ENCODE measurements at places on chromosomes 1 and 21.

GRCh38 chr1:5119366-5120234 is 465.2 kb downstream of the AJAP1 start:
- no peak overlapping the region for H3K27ac ChIP-seq
- H3K4me1 ChIP-seq: peaks cover 13% of the 10 kb centered on the region
- peak; percentile 67 for DNase-seq
- no peaks in the 10 kb centered on the region for H3K36me3 ChIP-seq
- no peak overlapping the region for H3K4me3 ChIP-seq

DNA sequence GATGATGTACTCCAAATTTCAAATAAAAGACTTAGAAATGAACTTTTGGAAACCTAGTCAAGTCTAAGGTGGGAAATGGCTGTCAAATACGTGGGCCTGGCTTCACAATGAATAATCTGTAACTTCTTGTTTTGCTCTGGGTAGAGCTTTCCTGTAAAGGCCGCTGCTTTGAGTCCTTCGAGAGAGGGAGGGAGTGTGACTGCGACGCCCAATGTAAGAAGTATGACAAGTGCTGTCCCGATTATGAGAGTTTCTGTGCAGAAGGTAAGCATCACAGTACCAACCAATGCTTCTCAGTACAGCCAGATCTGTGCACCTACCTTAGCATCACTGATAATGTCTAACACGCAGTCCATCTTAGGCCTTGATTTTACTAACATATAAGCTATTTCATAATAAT is 73.6 kb downstream of the TPR start:
- H3K4me1 ChIP-seq: no peaks in the 10 kb centered on the region
- no peak overlapping the region for H3K4me3 ChIP-seq
- H3K27ac ChIP-seq: no peak overlapping the region

DNA sequence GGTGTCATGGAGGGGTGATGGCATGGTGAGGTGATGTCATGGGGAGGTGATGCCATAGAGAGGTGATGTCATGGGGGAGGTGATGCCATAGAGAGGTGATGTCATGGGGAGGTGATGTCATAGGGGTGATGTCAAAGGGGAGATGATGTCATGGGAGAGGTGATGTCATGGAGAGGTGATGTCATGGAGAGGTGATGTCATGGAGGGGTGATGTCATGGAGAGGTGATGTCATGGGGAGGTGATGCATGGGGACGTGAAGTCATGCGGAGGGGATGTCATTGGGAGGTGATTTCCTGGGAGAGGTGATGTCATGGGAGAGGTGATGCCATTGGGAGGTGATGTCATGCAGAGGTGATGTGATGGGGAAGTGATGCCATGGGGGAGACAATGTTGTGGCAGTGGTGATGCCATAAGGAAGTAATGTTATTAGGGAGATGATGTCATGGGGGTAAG is 92.1 kb upstream of the C1orf174 start:
- no peak overlapping the region for H3K27ac ChIP-seq
- H3K36me3 ChIP-seq: no peaks in the 10 kb centered on the region
- H3K4me3 ChIP-seq: no peak overlapping the region

- no peak overlapping the region for H3K4me3 ChIP-seq
- no peak overlapping the region for H3K27ac ChIP-seq
- DNase-seq: peak; percentile 73
- H3K4me1 ChIP-seq: peaks cover 5% of the 10 kb centered on the region
- no peaks in the 10 kb centered on the region for H3K36me3 ChIP-seq
- no peaks in the 10 kb centered on the region for H3K27me3 ChIP-seq
These were observed 19.4 kb downstream of the PLEKHO1 start for GRCh38 chr1:150168960-150169601.

- DNase-seq: peak; percentile 33
- H3K36me3 ChIP-seq: no peaks in the 10 kb centered on the region
- no peaks in the 10 kb centered on the region for H3K27me3 ChIP-seq
- H3K4me3 ChIP-seq: no peak overlapping the region
- H3K27ac ChIP-seq: no peak overlapping the region
These were observed 68.3 kb upstream of the NEK7 start for GRCh38 chr1:198088360-198089071.

DNA sequence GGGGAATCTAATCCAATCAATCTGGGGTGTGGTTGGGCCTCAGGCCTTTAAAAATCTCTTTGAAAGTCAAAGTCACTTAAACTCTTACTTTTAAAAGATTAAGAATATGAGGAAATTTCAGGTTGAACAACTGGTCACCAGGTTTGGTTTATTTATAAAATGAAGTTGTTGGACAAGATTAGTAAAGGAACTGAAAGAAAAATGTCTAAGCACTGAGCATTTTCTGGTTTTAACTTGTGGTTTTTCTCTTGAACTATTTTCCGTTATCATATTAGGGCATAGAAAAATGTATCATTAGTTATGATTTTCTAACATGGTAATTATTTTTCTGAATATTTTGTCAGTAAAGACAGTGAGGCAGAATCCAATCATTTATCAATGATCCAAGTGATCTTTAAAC is 49.6 kb downstream of the RGS2 start:
- H3K4me3 ChIP-seq: no peak overlapping the region
- no peak for DNase-seq
- H3K36me3 ChIP-seq: no peaks in the 10 kb centered on the region
- no peaks in the 10 kb centered on the region for H3K4me1 ChIP-seq
- no peak overlapping the region for H3K27ac ChIP-seq
- H3K27me3 ChIP-seq: no peaks in the 10 kb centered on the region

DNA sequence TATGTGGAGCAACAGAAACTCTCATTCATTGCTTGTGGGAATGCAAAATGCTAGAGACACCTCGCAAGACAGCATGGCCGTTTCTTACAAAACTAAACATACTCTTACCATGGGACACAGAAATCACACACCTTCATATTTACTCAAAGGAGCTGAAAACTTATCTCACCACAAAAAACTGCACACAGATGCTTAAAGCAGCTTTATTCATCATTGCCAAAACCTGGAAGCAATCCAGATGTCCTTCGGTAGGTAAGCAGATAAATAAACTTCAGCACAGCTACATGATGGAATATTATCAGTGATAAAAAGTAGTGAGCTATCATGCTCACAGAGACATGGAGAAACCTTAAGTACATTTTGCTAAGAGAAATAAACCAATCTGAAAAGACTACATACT is 124.3 kb downstream of the RERE start:
- DNase-seq: no peak
- no peaks in the 10 kb centered on the region for H3K27me3 ChIP-seq
- no peak overlapping the region for H3K4me3 ChIP-seq
- H3K36me3 ChIP-seq: no peaks in the 10 kb centered on the region
- no peak overlapping the region for H3K27ac ChIP-seq

GRCh38 chr1:232282498-232282897 is 347.4 kb downstream of the SIPA1L2 start:
- H3K27ac ChIP-seq: no peak overlapping the region
- no peak for DNase-seq
- no peak overlapping the region for H3K4me3 ChIP-seq

DNA sequence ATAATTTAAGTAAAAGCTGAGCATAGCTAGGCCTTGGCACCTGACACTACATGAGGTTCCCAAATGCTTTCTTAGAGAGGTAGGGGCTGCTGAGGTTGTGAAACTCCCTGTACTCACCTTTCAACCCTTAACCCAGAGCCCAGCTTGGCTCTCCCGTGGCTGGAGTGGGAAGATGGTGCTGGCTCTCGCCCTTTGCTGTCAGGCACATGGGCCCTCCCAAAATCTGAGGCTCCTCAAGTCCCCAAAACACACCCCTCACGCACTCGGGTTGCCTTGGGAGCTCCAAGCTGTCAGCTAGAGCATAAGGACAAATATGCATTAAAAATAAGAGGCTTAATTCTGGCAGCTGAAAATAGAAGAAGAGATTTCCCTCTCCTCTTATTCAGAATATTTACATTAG is 46.7 kb upstream of the PLPPR4 start:
- DNase-seq: no peak
- no peak overlapping the region for H3K4me3 ChIP-seq
- no peaks in the 10 kb centered on the region for H3K36me3 ChIP-seq
- H3K27me3 ChIP-seq: no peaks in the 10 kb centered on the region
- H3K4me1 ChIP-seq: no peaks in the 10 kb centered on the region

- DNase-seq: peak; percentile 2
- no peaks in the 10 kb centered on the region for H3K27me3 ChIP-seq
- no peak overlapping the region for H3K27ac ChIP-seq
- H3K4me1 ChIP-seq: peaks cover 5% of the 10 kb centered on the region
- no peaks in the 10 kb centered on the region for H3K36me3 ChIP-seq
These were observed 381.4 kb upstream of the ZRANB2 start for GRCh38 chr1:71462247-71462646.

DNA sequence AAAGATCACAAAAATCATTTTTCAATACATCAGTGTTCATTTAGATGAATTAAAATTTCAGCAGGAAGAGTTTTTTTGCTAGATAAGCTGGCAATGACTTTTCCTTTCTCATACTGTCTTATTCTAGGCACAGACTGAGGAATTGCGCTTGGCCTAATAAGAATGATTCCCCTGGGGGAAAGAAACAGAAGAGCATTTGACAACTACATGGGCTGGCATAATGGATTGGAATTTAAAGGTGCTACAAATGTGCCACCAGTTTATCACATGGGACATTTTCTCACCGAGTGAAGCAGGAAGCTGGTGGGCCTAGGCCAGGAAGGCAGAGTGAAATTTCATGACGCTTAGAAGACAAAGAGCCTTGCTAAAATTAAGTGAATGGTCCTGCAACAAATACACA is 39.3 kb downstream of the CDKN2C start:
- H3K27me3 ChIP-seq: no peaks in the 10 kb centered on the region
- no peak overlapping the region for H3K27ac ChIP-seq
- H3K4me3 ChIP-seq: no peak overlapping the region
- DNase-seq: no peak

- H3K4me3 ChIP-seq: no peak overlapping the region
- H3K4me1 ChIP-seq: peaks cover 3% of the 10 kb centered on the region
- no peaks in the 10 kb centered on the region for H3K36me3 ChIP-seq
- no peaks in the 10 kb centered on the region for H3K27me3 ChIP-seq
- DNase-seq: no peak
These were observed 9.0 kb downstream of the TRAF5 start for GRCh38 chr1:211335522-211336157.

DNA sequence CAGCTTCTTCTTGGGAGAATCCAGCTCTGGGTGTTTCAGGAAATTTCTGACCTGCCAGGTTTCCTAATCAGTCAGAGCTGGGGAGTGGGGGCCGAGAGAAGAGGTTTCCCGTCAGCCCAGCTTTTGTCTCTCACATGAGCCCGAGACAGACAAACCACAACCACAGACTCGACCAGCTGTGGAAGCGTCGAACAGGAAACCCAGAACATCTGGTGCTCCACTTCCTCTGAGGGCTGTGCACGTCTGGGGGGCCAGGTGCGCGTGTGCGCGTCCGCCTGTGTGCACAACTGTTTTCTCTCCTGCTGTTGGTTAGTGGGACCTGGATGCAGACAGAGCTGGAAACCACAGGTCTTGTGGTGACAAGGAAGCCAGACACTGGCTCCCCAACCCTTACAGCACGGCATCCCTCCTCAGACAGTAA is 113.0 kb upstream of the SLC25A33 start:
- no peaks in the 10 kb centered on the region for H3K27me3 ChIP-seq
- H3K27ac ChIP-seq: no peak overlapping the region
- no peak overlapping the region for H3K4me3 ChIP-seq
- DNase-seq: no peak
- peaks cover 4% of the 10 kb centered on the region for H3K4me1 ChIP-seq

DNA sequence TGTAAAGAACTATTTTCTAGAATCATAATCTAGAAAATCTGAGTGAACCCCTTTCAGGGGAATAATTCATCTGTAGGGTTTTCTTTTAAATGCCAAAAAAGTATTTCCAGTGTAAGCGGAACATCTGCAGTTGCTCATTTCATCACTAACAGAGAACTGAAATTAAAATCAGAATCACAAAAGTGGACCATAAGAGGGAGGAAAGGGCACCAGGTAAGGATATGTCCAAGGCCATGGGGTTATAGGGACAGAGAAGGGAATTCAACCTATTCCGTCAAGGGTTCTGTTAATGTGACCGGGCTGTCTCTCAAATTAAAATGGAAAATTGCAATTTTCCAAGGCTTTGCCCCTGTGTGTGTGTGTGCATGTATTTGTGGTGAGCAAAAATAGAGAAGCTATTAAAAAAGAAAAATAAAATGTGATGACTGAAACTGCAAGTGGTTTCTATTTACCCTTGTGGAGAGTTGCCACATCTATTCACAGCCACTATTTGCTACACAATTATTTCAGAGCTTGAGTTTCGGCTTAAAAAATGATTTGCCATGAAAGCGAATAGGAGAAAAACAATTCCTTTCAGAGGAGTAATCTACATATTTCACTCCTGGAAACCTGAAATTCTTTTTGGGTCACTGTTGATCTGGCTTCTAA is 53.1 kb downstream of the APP start:
- DNase-seq: no peak
- no peak overlapping the region for H3K4me3 ChIP-seq
- no peak overlapping the region for H3K27ac ChIP-seq

DNA sequence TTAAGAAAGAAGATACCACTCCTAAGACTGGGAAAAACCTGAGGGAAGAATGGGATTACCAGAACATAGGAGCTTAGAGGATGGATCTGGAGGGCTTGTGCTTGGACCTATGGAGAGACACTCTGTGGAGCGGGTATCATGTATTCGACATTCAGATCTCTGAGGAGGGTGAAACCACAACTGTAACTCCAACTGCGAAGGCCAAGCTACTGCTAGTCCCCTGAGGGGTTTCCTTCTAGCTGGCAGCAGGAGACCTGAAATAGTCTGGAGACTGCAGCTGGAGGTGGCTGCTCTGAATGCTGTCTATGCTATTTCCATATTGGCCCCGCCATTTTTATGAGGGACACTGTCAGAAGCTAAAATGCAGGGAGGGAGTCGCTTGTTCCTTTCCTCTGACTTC is 462.3 kb downstream of the PTPRC start:
- no peaks in the 10 kb centered on the region for H3K4me1 ChIP-seq
- no peak overlapping the region for H3K4me3 ChIP-seq
- no peak overlapping the region for H3K27ac ChIP-seq
- DNase-seq: no peak
- H3K36me3 ChIP-seq: no peaks in the 10 kb centered on the region
- no peaks in the 10 kb centered on the region for H3K27me3 ChIP-seq

- H3K27me3 ChIP-seq: no peaks in the 10 kb centered on the region
- peaks cover 16% of the 10 kb centered on the region for H3K36me3 ChIP-seq
- no peaks in the 10 kb centered on the region for H3K4me1 ChIP-seq
- no peak overlapping the region for H3K27ac ChIP-seq
These were observed 56.4 kb downstream of the DIP2A start for GRCh38 chr21:46515109-46515508.

GRCh38 chr1:185059950-185060571 is 14.7 kb downstream of the RNF2 start:
- no peaks in the 10 kb centered on the region for H3K36me3 ChIP-seq
- no peak overlapping the region for H3K4me3 ChIP-seq
- H3K27me3 ChIP-seq: no peaks in the 10 kb centered on the region
- H3K27ac ChIP-seq: no peak overlapping the region
- DNase-seq: no peak

Data from neural progenitor cell (in vitro differentiated cells).